ENCODE measurements at places on chromosomes 4 and X. TPM values are rescaled to one million over a fixed set of nuclear protein-coding genes. Genes with fewer than 3 reads are reported as not detected.
A peak's percentile ranks its signal among the peaks of the same experiment; 100 is the strongest.

- no peak for ATAC-seq
Observed at GRCh38 chr4:132299841-132300240, 849.3 kb upstream of the PCDH10 start.

DNA sequence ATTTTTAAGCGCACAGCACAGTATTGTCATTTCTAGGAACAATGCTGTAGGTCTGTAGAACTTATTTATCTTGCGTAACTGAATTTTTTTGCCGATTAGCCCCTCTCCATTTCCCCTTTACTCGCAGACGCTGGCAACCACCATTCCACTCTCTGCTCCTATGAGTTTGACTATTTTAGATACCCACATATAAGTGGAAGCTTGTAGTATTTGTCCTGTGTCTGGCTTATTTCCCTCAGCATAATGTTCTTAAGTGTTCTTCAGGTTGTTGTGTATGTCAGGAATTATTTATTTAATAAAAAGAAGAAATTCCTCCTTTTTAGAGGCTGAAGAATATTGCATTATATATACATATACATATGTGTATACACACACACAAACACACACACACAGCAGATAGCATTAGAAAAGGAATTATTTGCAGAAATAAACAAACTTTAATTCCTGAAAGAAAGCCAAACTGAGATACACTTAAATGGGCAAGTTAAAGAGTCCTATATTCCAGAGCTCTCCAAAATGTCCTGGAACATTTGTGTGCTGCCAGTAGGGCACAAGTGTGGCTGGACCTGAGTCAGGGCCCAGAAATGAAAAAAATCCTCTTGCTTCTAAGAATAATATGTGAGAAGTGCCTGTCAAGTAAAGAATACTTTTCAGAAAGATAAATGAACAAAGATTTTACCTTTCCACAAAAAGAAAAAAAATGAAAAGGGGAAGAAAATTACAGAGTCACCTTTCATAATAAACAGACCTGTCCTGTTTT lies 4.5 kb upstream of the ZNF330 start:
- no peak for ATAC-seq

DNA sequence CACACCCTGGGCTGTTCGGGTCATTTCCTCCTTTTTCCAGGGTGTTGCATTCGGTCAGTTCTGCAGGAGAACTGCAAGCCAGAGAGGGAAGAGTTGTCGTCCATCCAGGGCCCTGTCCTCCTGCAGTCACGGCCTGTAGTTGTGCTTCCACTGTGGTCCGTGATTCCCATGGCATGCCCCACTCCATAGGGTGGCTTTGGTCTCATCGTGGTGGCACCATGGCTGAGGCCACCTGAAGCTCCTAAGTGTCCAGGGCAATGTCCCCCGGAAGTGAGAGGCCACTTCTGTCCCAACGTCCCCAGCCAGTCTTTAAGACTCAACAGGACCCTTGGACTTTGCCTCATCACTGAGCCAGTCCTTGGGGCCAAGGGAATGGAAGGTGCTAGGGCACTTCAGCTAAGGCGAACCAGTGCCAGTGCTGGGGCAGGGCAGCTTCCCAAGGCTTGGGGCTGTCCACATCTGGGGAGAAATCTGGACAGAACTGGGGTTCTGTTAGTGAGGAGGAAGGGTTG lies 83.7 kb downstream of the HTRA3 start:
- ATAC-seq: no peak

DNA sequence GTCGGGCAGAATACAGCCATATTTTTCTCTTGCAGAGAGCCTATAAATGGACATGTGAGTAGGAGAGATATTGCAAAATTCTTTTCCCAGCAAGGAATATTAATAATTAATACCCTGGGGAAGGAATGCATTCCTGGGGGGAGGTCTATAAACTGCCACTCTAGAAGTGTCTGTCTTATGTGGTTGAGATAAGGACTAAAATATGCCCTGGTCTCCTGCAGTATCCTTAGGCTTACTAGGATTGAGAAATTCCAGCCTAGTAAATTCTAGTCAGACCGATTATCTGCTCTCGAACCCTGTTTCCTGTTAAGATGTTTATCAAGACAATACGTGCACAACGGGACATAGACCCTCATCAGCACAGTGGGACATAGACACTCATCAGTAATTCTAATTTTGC lies 872.6 kb downstream of the FSTL5 start:
- ATAC-seq: no peak

DNA sequence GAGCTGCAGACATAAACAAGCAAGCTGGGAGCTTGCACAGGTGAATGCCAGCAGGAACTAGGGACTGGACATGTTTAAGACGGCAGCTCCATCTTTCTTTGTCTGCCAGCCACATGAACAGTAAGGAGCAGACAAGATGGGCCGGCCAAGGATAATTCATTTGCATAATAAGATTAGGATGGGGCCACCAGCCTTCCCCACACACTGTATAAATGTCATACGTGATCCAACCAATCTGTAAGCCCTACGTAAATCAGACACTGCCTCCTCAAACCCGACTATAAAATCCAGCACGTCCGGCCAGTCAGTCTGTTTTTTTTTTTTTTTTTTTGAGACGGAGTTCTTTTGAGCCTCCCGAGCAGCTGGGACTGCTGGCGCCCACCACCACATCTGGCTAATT lies 75.6 kb upstream of the BOD1L1 start:
- ATAC-seq: no peak

DNA sequence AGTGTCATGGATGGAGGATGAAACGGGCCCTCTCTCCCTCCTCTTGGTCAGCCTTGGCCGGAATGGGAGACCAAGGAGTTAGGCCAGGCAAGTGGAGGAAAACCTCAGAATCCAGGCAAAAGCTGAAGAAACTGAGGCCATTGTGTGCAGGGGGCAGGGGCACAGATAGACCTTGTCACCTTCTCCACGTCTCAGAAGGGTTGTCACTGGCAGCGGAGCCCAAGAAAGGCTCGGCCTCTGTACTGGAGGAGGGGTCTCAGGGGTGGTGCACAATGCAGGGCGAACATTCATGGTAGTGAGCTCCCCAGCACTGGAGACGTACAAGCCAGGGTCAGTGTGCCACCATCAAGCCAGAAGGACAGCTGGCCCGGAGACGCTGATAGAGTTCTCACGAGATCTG lies 139.5 kb downstream of the CPZ start:
- no peak for ATAC-seq

GRCh38 chrX:10653302-10653701 lies 32.9 kb upstream of the MID1 start:
- ATAC-seq: no peak

DNA sequence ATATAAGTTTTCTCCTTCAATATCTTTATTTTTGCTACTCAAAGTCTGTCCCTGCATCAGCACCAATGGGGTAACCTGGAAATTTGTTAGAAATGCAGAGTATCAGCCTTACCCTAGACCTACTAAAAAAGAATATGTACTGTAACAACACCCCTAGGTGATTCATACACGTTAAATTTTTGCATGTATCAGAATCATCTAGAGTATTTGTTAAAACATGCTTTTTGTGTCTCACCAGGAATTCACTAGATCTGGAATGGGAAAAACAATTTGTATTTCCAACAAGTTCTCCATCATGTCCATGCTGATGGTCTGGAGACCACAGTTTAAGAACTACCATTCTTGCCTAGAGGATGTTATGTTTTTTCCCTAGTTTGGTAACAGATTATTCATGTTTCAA lies 196.0 kb upstream of the EDNRA start:
- ATAC-seq: no peak

DNA sequence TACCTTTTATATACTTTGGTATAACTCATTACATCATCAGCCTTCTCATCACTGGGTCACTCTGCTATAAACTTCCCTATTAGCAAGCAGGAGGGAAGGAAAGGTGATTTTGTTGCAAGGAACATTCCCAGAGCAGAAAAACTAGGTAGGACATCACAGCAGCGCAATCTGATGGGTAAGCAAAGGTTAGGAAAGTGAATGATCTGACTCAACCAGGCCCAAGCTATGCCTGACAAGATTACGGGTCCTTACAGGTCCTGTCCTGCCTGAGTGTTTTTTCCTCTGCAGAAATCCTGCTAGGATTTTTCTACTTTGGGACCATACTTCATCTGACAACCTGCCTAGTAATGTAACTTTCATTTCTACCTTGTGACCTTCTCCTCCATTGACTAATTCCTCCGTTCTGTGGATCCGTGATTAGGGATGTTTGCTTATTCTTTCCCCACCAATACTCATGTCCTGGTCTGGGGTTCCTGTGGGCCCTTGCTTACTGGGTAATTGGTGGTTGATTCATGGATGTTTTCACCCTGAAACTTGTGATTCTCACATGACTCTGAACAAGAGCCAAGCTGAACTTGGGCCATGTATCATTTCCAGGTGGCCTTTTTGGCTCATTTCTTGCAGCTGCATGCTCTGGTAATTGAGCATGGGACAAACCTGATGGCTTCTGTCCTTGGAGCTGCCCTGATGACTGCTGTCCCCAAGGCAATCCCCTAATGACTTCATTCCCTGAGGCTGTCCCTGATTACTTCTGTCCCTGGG lies 111.9 kb upstream of the KIT start:
- ATAC-seq: peak; percentile 83

- ATAC-seq: no peak
Observed at GRCh38 chr4:87497578-87497977, 31.6 kb downstream of the SPARCL1 start.

The MAMLD1 gene
- 0.76 TPM for total RNA-seq

The PITX2 gene
- total RNA-seq: 2.1 TPM

The PGAM4 gene
- total RNA-seq: 0.44 TPM

The SORBS2 gene
- total RNA-seq: 9.3 TPM

The TMPRSS11A gene
- total RNA-seq: 62.3 TPM

The TNIP2 gene
- 25.1 TPM for total RNA-seq

The PTPN13 gene
- 87.3 TPM for total RNA-seq

The ZMAT1 gene
- 0.36 TPM for total RNA-seq

The STAP1 gene
- 0.24 TPM for total RNA-seq

The ZNF157 gene
- total RNA-seq: 0.16 TPM

The TMEM175 gene
- 11.2 TPM for total RNA-seq

Data from esophagus mucosa (tissue), 1 donor.